ENCODE measurements at places on chromosomes 13 and 19.

GRCh38 chr13:29067306-29067945 is 247.3 kb downstream of the MTUS2 start:
- no peak for DNase-seq

GRCh38 chr13:34263681-34264080 is 445.7 kb downstream of the RFC3 start:
- DNase-seq = no peak

GRCh38 chr19:38394488-38394887 is 6.0 kb downstream of the SPRED3 start:
- DNase-seq = no peak

DNA sequence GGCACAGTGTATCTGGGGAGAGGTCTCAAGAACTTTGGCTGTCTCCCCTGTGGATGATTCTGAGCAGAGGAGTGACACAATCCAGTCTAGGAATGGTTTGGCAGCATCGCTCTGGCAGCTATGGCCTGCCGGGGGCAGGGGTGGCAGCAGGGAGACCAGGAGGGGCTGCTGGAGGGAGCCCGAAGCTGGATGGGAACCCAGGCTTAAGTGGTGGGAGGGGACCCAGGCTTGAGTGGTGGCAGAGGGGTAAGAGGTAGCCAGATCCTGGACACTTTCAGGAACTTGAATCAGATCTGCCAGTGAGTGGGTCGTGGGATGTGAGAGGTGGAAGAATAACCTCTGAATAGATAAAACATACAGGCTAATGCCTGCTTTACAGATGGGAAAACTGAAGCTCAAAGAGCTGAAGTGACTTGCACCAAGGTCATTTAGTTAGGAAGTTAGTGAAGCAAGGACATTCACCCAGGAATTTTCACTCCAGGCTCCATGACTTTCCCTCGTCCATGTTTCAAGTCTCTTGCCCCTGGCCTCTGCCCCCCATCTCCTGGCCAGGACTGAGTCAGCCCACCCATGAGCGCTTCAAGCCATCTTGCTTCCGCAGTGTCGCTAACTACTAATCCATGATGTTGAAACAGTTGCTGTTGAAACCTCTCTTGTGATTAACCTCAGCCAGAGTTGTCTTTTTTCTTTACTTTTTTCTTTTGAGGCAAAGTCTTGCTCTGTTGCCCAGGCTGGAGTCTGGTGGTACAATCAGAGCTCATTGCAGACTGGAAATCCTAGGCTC is 29.9 kb upstream of the C1QTNF9 start:
- no peak for DNase-seq

GRCh38 chr13:89925107-89925506 is 1422.4 kb upstream of the MIR17HG start:
- DNase-seq = no peak

GRCh38 chr13:110478405-110479214 is 82.9 kb downstream of the RAB20 start:
- DNase-seq = no peak

All from K562 (cell line).